Psoas muscle (tissue), 8 donors: ENCODE measurements at places on chromosomes 5 and 9. TPM values are rescaled to one million over a fixed set of nuclear protein-coding genes. Genes with fewer than 3 reads are reported as not detected.

Gene COQ4
- polyA plus RNA-seq = 60.9 TPM

Gene ITGA1
- polyA plus RNA-seq = 3.4 TPM

Gene FREM1
- polyA plus RNA-seq = 1.5 TPM

Gene PCDHB13
- 0.18 TPM for polyA plus RNA-seq

Gene CDK5RAP2
- 40.9 TPM for polyA plus RNA-seq

Gene ECM2
- polyA plus RNA-seq = 1.4 TPM

Gene NR5A1
- 0.04 TPM for polyA plus RNA-seq

Gene HRCT1
- polyA plus RNA-seq = 5.4 TPM

Gene LEAP2
- 2.4 TPM for polyA plus RNA-seq

- H3K4me1 ChIP-seq = no peaks in the 10 kb centered on the region
- no peak overlapping the region for H3K27ac ChIP-seq
- no peaks in the 10 kb centered on the region for H3K36me3 ChIP-seq
- H3K4me3 ChIP-seq = no peak overlapping the region
- DNase-seq = no peak
- no peaks in the 10 kb centered on the region for H3K27me3 ChIP-seq
Measured at GRCh38 chr9:83382421-83382820, 155.8 kb downstream of the FRMD3 start.

GRCh38 chr5:115180165-115180709, 10.5 kb upstream of the TRIM36 start:
- H3K4me1 ChIP-seq = peaks cover 7% of the 10 kb centered on the region
- H3K27me3 ChIP-seq = peaks cover 26% of the 10 kb centered on the region
- DNase-seq = peak; percentile 55
- no peaks in the 10 kb centered on the region for H3K36me3 ChIP-seq
- H3K27ac ChIP-seq = no peak overlapping the region

GRCh38 chr5:178230879-178231538, 1.6 kb downstream of the PHYKPL start:
- peaks cover 45% of the 10 kb centered on the region for H3K36me3 ChIP-seq
- peak overlapping the region; percentile 99 for H3K27ac ChIP-seq
- H3K4me3 ChIP-seq = peak overlapping the region; percentile 94
- H3K4me1 ChIP-seq = peaks cover 43% of the 10 kb centered on the region
- no peaks in the 10 kb centered on the region for H3K27me3 ChIP-seq

GRCh38 chr5:135174315-135175096, 140.5 kb upstream of the PITX1 start:
- no peak overlapping the region for H3K4me3 ChIP-seq
- H3K36me3 ChIP-seq = no peaks in the 10 kb centered on the region
- DNase-seq = no peak
- no peak overlapping the region for H3K27ac ChIP-seq

- no peaks in the 10 kb centered on the region for H3K27me3 ChIP-seq
- peak overlapping the region; percentile 31 for H3K4me3 ChIP-seq
- H3K4me1 ChIP-seq = peaks cover 28% of the 10 kb centered on the region
- DNase-seq = peak; percentile 92
- peak overlapping the region; percentile 80 for H3K27ac ChIP-seq
Measured at GRCh38 chr9:14251154-14252071, 62.5 kb downstream of the NFIB start.

GRCh38 chr9:92404042-92404836, at the start of gene OGN:
Gene OGN (minus strand): TSS chr9:92404578. CDS start chr9:92403407, 1,171 bp downstream.
- H3K27me3 ChIP-seq = no peaks in the 10 kb centered on the region
- H3K4me3 ChIP-seq = peak within 1 kb of the TSS; percentile 41
- no peaks in the 10 kb centered on the region for H3K36me3 ChIP-seq
- H3K27ac ChIP-seq = no peak within 1 kb of the TSS
- no peaks in the 10 kb centered on the region for H3K4me1 ChIP-seq

DNA sequence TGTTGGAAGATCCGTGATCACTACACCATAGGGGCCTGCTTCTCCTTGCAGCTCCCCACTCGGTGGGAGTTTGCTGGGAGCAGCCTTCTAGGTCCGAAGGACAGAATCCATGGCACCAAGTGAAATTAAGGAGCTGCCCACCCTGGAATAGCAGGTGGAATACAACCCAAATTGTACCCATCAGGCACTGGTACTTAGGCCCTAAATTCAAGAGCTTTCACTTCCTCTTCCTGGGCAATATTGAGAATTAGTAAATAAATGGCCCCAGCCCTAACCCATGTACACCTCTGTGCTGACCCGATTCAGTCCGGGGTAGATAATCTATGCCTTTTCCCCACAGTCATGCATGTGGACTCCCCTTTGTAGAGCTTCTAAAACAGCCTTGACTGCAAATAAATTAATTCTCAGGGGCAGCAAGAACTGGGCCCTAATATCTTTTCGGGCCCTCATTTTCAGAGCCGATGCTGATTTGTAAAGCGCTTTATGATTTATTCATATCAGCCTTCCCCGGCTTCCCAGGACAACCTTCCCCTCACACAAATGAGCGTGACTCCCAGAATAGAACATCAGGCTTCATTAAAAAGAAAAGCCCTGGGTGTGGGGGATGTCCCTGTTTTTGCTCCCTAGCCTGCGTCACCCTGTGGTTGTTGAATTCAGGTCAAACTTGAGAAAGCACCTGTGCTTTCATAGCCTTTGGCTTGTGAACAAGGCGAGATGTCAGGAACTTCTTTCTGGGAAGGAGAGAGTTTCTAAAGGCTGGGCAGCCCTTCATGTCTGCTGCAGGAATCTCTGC, 126.1 kb upstream of the TBC1D2 start:
- no peaks in the 10 kb centered on the region for H3K27me3 ChIP-seq
- no peaks in the 10 kb centered on the region for H3K4me1 ChIP-seq
- H3K27ac ChIP-seq = no peak overlapping the region
- no peaks in the 10 kb centered on the region for H3K36me3 ChIP-seq
- H3K4me3 ChIP-seq = no peak overlapping the region
- DNase-seq = no peak

- H3K27ac ChIP-seq = no peak overlapping the region
- H3K4me3 ChIP-seq = no peak overlapping the region
- no peaks in the 10 kb centered on the region for H3K27me3 ChIP-seq
- no peaks in the 10 kb centered on the region for H3K4me1 ChIP-seq
Measured at GRCh38 chr9:110814159-110814558, 145.6 kb downstream of the MUSK start.

- H3K27me3 ChIP-seq = no peaks in the 10 kb centered on the region
- no peaks in the 10 kb centered on the region for H3K4me1 ChIP-seq
- DNase-seq = no peak
- H3K4me3 ChIP-seq = no peak overlapping the region
- H3K36me3 ChIP-seq = no peaks in the 10 kb centered on the region
Measured at GRCh38 chr5:84885485-84886258, 501.0 kb upstream of the EDIL3 start.

DNA sequence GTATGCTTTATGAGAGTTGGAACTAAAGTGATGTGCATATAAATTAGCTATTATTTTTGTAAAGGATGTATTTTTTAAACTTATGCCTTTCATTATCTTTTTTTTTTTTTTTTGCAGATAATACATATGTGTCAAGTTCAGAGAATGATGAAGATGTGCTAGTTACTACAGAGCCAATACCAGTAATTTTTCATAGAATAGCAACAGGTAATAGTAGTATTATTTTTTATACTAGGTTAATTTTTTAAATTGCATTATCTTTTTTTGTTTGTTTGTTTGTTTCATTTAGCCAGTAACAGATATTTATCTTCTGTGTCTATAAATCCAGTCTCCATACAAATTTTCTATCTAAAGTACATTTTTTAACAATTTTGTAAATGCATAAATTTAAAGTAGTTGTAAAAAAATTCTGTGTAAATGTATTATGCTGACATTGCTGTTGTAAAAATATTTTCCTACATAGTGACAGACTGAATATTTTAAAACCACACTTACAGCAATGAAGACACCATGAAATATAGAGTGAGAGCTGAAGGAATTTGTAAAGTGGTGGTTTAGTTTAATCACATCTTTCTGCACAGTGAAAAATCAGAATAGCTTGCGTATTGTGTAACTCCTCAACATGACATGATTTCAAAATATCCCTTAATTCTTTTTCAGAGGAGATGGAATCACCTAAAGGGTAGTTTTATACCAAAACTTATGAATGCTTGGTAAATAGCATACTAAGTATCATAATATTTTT, 93.3 kb downstream of the PARP8 start:
- H3K27me3 ChIP-seq = no peaks in the 10 kb centered on the region
- no peaks in the 10 kb centered on the region for H3K4me1 ChIP-seq
- no peak for DNase-seq
- H3K27ac ChIP-seq = no peak overlapping the region
- no peak overlapping the region for H3K4me3 ChIP-seq

- H3K4me1 ChIP-seq = no peaks in the 10 kb centered on the region
- no peaks in the 10 kb centered on the region for H3K27me3 ChIP-seq
- H3K27ac ChIP-seq = no peak overlapping the region
- no peaks in the 10 kb centered on the region for H3K36me3 ChIP-seq
Measured at GRCh38 chr9:86452201-86452828, 98.1 kb upstream of the TUT7 start.

- H3K27ac ChIP-seq = peak overlapping the region; percentile 58
- no peak for DNase-seq
- H3K27me3 ChIP-seq = no peaks in the 10 kb centered on the region
- H3K36me3 ChIP-seq = peaks cover 21% of the 10 kb centered on the region
Measured at GRCh38 chr9:91220491-91221135, 141.1 kb downstream of the AUH start.

DNA sequence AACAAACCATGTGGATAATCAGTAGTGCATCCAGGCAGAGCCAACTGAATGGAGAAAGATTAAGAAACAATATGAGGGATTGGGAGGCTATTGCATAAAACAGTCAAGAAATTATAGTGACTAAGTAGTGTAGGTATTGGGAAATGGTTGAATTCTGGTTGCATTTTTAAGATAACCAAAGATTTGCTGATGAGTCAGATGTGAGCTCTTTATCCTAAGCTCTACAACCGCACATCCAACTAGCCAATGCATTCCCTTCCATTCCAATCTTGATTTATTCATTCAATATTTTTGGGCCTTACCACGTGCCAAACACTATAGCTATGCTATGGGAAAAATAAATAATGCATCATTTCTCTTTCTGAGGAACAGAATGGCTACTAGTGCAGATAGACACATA, 524.5 kb upstream of the RGMB start:
- H3K27ac ChIP-seq = no peak overlapping the region
- DNase-seq = no peak
- H3K4me1 ChIP-seq = no peaks in the 10 kb centered on the region
- no peaks in the 10 kb centered on the region for H3K36me3 ChIP-seq
- no peak overlapping the region for H3K4me3 ChIP-seq

GRCh38 chr9:18014556-18014955, 435.7 kb downstream of the SH3GL2 start:
- no peaks in the 10 kb centered on the region for H3K36me3 ChIP-seq
- H3K4me3 ChIP-seq = no peak overlapping the region
- no peak overlapping the region for H3K27ac ChIP-seq
- no peaks in the 10 kb centered on the region for H3K4me1 ChIP-seq

DNA sequence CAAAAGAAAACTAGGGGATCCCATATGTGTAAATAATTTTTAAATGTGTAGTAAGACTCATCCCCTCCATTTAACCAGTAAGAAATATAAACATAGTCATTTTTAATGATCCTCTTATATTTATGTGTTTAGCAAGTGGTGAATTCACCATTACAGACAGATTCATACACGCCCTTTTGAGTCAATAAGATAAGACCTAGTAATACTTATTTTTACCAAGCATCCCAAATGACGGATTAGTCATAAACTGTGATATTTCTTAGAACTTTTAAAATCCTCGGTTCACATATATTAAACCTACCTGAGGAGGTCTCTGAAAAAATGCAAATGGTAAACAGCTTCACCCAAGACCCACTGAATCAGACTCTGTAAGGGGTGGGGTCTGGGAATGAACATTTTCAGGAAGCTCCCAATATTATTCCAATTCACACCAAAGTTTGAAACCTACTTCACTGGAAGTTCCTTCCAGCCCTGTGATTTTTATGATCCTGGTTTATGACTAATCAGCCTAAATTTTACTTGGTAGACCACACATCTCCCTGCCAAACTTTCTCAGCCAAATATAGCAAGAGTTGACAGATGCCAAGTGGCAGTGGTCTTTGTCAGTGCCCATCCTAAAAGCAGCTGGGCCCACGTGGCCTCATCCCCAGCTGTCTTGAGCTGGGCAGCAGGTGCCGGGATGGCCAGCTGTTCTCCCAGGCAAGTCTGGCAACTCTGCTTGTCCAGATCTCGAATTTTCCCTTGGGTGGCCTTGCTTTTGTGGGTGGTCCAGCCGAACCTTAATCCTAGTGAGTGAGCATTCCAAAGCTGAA, 559.0 kb upstream of the RGMB start:
- H3K36me3 ChIP-seq = no peaks in the 10 kb centered on the region
- no peaks in the 10 kb centered on the region for H3K27me3 ChIP-seq
- peak; percentile 8 for DNase-seq
- no peak overlapping the region for H3K27ac ChIP-seq
- H3K4me3 ChIP-seq = no peak overlapping the region

GRCh38 chr5:150765011-150765798, 6.4 kb upstream of the DCTN4 start:
- no peak for DNase-seq
- no peak overlapping the region for H3K27ac ChIP-seq
- H3K27me3 ChIP-seq = no peaks in the 10 kb centered on the region
- peaks cover 3% of the 10 kb centered on the region for H3K4me1 ChIP-seq
- no peaks in the 10 kb centered on the region for H3K36me3 ChIP-seq

DNA sequence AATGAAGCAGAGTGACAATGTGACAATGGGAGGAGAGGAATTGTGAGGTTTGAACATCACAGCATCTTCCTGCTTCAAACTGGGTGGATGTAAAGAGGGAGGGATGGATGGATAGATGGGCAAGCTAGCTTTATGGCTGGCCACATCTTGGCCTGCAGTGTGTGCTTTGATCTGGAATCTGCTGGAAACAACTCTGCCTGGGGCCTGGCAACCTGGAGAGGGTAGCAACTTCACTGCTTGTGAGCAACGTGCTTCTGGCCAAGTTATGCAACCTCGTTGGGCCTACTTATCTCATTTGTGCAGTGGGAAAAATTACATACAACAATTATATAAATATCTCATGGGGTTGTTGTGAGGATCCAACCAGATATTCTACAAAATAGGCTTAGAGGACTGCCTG, 5.3 kb downstream of the IL9 start:
- no peaks in the 10 kb centered on the region for H3K36me3 ChIP-seq
- DNase-seq = no peak
- H3K4me1 ChIP-seq = no peaks in the 10 kb centered on the region
- H3K4me3 ChIP-seq = no peak overlapping the region
- H3K27ac ChIP-seq = no peak overlapping the region

GRCh38 chr9:113990570-113990907, 87.6 kb downstream of the AMBP start:
- H3K27ac ChIP-seq = no peak overlapping the region
- H3K36me3 ChIP-seq = no peaks in the 10 kb centered on the region
- peaks cover 48% of the 10 kb centered on the region for H3K4me1 ChIP-seq
- no peaks in the 10 kb centered on the region for H3K27me3 ChIP-seq
- no peak overlapping the region for H3K4me3 ChIP-seq
